ENCODE measurements at places on chromosomes 5 and 9.

DNA sequence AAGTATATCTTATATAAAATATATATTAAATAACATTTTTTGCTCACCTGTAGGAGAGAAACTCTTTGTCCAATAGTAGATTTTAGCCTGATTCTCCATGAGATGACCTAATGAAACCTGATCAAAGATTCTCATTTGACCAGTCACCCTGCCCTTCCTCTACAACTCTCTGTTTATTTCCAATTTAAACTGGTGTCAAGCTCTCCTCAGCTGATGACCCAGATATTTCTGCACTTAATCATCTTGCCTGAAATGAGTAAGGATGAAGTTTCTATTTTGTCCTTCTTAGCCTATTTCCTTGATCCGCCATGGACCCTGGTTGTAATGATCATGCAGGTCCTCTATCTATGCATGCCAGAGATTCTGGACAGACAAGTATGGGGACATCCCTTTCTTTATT lies 179.3 kb upstream of the FGF10 start:
- no peak for DNase-seq

GRCh38 chr5:45284436-45284835 lies 411.7 kb downstream of the HCN1 start:
- no peak for DNase-seq

- no peak for DNase-seq
Measured at GRCh38 chr9:24582146-24583126, 36.7 kb upstream of the IZUMO3 start.

DNA sequence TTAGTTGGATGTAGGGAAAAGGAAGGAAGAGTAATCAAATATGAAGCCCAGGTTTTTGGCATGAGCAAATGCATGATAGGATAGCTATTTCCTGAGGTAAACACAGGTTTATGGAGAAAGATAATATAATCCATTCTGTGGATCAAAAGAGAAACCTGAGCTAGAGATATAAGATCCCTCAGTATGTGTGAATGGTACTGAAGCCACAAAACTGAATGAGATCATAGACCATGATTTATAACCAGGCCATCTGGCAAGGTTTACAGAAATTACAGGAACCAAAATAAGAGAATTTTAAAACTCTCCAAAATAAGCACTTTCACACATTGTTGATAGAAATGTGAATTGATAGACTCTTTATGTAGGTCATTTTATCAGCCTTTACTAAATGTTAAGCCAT lies 28.7 kb upstream of the ECM2 start:
- DNase-seq: no peak

GRCh38 chr5:179771311-179771895 lies 22.4 kb upstream of the LTC4S start:
- no peak for DNase-seq

DNA sequence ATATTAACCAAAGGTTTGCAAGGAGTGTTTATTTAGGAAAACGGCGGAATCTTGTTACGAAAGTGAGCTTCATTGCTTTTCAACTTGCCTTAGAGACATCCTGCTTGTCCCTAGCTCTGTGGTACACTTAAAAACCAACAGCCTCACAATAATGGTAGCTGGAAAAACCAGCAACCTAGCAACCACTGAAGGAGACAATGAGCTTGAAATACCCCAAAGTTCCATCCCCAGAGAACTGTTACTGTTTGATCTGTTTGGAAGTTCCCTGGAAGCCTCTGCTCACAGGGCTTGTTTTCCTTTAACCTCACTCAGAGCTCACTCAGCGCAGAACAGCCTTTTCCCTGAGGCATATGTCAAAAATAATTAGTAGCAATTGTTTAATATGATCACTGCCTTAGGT lies 43.2 kb downstream of the SH3TC2 start:
- DNase-seq: no peak

- no peak for DNase-seq
Measured at GRCh38 chr5:74074111-74074510, 448.1 kb downstream of the ARHGEF28 start.

- DNase-seq: no peak
Measured at GRCh38 chr5:33772380-33772897, 119.4 kb downstream of the ADAMTS12 start.

- no peak for DNase-seq
Measured at GRCh38 chr5:137336565-137337120, 162.5 kb downstream of the SPOCK1 start.

DNA sequence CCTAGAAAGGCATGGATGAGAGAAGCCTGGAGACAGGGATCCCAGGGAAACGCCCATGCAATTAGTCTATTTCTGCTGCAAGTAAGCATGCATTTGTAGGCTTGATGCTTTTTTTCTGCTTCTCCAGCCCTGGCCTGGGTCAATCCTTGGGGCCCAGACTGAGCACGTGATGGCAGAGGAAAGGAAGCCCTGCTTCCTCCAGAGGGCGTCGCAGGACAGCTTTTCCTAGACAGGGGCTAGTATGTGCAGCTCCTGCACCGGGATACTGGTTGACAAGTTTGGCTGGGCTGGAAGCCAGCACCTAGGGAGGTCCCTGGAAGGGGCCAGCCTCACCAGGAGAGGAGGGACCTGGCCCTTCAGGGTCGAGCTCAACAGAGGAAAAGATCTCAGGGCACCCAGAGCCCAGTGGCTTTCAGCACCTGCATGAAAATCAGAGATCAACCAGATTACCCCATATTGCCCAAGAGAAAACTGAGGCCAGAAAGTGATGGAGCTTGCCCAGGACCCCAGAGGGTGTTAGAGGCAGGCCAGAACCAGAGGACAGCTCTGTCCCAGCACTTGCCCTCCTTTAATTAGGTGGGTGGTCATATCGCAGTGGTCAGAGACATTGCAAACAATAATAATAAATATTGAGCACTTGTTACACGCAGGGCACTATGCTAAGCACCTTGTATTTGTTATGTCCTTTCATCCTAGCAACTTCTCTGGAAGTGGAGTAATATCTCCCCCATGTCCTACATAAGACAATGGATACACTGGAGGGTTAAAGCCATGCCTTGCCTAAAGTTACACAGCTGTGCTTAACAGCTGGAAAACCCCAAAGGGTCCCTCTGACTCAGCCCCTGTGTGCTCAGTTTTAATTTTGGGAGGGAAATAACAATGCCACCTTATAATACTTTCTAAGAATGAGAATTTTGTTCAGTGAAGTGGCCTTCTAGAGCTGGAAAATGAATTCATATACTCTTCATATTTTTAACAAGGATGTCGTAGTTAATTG lies 67.1 kb downstream of the KLF4 start:
- no peak for DNase-seq

Measured in activated T-cell treated with anti-CD3 and anti-CD28 coated beads, Interleukin-2, amount 50 U/mL, for 1 hour (primary cell).